ENCODE measurements at places on chromosomes 11 and 22. TPM values are rescaled to one million over a fixed set of nuclear protein-coding genes. Genes with fewer than 3 reads are reported as not detected.

Gene PDE2A
- polyA plus RNA-seq = 6.6 TPM

Gene OR52A1
- not detected for polyA plus RNA-seq

Gene VPREB1
- polyA plus RNA-seq = not detected

Gene PRR33
- 0.49 TPM for polyA plus RNA-seq

GRCh38 chr11:90635151-90635550 lies 412.3 kb upstream of the CHORDC1 start:
- H3K4me1 ChIP-seq = no peaks in the 10 kb centered on the region
- no peaks in the 10 kb centered on the region for H3K36me3 ChIP-seq
- H3K4me3 ChIP-seq = no peak overlapping the region
- H3K27me3 ChIP-seq = no peaks in the 10 kb centered on the region
- DNase-seq = no peak
- H3K27ac ChIP-seq = no peak overlapping the region

- H3K27ac ChIP-seq = no peak overlapping the region
- H3K36me3 ChIP-seq = no peaks in the 10 kb centered on the region
- DNase-seq = no peak
These were observed 24.5 kb upstream of the GNB1L start for GRCh38 chr22:19879246-19879570.

DNA sequence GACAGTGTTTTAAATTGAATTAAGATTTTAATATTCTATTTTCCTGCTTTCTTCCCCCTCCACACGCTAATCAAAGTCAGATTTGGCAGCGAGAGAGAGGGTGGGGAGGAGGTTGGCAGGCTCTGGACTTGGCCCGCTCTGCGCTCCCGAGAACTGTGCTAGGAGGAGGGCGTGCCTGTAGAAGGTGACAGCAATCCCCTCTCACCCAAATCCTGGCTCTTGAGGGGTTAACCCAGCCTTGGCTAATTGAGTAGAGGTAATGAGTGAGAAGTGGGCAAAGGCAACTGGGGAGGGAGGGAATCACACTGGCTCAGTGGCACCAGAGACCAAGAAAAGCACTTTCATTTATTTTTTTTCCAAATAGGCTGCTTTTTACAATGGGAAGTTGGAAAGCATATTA lies 42.2 kb downstream of the BUD13 start:
- peaks cover 17% of the 10 kb centered on the region for H3K27me3 ChIP-seq
- H3K27ac ChIP-seq = no peak overlapping the region
- no peaks in the 10 kb centered on the region for H3K36me3 ChIP-seq
- DNase-seq = peak; percentile 49
- no peak overlapping the region for H3K4me3 ChIP-seq

GRCh38 chr11:95262994-95263765 lies 32.2 kb upstream of the SESN3 start:
- peaks cover 4% of the 10 kb centered on the region for H3K4me1 ChIP-seq
- no peak for DNase-seq
- no peak overlapping the region for H3K4me3 ChIP-seq
- H3K36me3 ChIP-seq = no peaks in the 10 kb centered on the region
- no peak overlapping the region for H3K27ac ChIP-seq

DNA sequence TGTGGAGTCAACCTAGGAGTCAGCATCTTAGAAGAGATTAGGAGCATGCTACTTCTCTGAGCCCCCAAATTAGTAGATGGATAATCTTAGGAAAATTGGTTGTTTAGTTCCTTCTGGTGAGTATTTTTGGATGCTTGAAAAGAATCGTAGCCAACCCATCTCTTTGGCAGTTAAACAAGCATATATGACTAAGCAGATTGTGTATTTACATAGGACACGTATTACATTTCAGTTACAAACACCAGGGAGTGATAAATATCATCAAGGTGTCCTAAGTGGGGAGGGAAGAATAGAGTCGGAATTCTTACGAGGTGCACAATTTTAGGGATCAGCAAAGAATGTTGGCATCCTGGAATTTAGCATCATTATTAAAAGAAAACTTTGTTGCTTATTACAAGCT lies 13.5 kb downstream of the PLET1 start:
- no peaks in the 10 kb centered on the region for H3K27me3 ChIP-seq
- DNase-seq = no peak
- no peaks in the 10 kb centered on the region for H3K36me3 ChIP-seq
- H3K4me1 ChIP-seq = no peaks in the 10 kb centered on the region
- H3K4me3 ChIP-seq = no peak overlapping the region

DNA sequence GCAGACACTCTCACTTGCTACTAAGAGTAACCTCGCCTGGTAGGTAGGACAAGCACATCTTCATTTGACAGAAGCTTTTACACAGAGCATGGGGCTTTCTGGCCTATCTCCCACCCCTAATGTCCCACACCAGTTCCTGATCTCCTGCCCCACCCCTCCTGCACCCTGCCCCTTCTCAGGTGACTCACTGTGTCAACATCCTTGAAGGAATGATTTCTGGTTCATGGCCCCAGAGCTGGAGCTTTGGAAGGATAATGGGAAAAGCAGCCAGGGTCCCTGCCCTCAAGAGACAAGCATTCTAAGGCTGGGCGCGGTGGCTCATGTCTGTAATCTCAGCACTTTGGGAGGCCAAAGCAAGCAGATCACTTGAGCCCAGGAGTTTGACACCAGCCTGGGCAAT lies 47.2 kb downstream of the LRFN4 start:
- peaks cover 13% of the 10 kb centered on the region for H3K4me1 ChIP-seq
- peak; percentile 63 for DNase-seq
- no peaks in the 10 kb centered on the region for H3K36me3 ChIP-seq
- H3K4me3 ChIP-seq = no peak overlapping the region
- no peaks in the 10 kb centered on the region for H3K27me3 ChIP-seq

DNA sequence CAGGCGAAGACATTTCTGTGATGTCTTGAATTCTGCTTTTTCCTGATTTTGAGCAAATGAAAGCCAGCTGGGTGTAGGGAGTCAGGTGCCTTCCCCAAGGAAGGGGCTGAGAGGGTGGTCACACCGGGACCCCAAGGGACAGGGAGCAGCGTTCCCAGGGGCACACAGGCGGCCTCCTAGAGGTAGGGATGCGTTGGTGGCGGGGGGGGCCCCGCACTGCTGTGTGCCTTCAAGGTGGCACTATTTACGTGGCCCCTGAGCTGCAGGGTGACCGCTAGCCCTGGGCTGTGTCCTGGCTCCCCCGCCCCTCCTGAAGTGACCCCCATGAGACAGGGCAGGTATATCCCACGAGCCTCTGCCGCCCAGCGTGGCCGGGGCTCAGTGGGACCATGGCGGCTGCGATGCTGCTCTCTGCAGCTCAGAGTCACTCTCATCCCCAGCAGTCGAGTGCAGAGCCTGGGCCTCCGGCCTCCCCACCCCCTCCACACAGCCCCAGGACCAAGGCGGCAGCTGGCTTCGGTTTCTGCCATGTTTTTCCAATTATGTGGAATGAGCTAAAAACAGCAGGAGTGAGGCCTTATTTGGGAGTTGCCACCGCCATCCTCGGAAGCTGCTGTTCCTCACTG lies 60.9 kb downstream of the LRP5 start:
- no peaks in the 10 kb centered on the region for H3K36me3 ChIP-seq
- no peak for DNase-seq
- H3K4me1 ChIP-seq = peaks cover 3% of the 10 kb centered on the region
- no peak overlapping the region for H3K4me3 ChIP-seq

DNA sequence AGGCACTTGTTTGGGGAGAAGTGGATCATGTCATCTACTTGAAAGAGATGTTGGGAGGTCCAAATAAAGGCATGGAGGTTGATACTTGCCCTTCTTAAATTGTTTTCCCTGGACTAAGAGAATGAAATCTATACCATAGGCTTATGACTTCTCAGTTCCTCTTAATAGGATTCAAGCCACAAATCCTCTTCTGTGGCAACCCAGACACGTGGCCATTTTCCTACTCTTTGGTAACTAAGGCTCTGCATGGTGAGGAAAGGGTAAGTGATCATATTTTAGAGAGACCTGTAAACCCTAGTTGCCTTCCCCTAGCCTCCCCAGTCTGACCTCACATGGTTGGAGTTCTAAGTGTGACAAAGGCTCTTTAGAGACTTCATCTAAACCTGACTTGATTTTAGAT lies 72.9 kb upstream of the CD44 start:
- no peaks in the 10 kb centered on the region for H3K27me3 ChIP-seq
- H3K36me3 ChIP-seq = no peaks in the 10 kb centered on the region
- H3K4me1 ChIP-seq = no peaks in the 10 kb centered on the region
- no peak overlapping the region for H3K4me3 ChIP-seq

GRCh38 chr11:9607511-9607899 lies 34.0 kb downstream of the WEE1 start:
- no peak overlapping the region for H3K27ac ChIP-seq
- H3K4me1 ChIP-seq = peaks cover 9% of the 10 kb centered on the region
- no peak for DNase-seq
- no peaks in the 10 kb centered on the region for H3K36me3 ChIP-seq
- H3K4me3 ChIP-seq = no peak overlapping the region
- H3K27me3 ChIP-seq = peaks cover 2% of the 10 kb centered on the region

DNA sequence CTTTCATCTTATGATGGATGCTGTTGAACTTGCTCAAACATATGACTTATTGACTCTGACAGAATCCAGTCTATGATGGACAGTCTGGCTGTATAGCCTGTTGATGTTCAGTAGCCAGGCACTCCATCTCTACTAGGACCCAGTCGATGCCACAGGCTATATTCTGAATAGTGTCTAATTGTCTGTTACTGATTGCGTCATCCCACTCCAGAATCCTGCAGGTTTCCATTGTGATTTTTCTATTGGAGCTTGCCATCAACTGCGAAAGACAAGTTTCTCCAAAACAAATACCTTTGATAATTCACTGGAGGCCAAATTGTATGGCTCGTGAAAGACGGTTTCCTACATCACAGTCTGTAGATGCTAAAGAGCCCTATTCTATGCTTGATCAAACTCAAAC lies 481.7 kb upstream of the CHORDC1 start:
- H3K36me3 ChIP-seq = no peaks in the 10 kb centered on the region
- H3K4me3 ChIP-seq = no peak overlapping the region
- DNase-seq = no peak
- H3K27me3 ChIP-seq = no peaks in the 10 kb centered on the region
- H3K4me1 ChIP-seq = no peaks in the 10 kb centered on the region
- no peak overlapping the region for H3K27ac ChIP-seq

DNA sequence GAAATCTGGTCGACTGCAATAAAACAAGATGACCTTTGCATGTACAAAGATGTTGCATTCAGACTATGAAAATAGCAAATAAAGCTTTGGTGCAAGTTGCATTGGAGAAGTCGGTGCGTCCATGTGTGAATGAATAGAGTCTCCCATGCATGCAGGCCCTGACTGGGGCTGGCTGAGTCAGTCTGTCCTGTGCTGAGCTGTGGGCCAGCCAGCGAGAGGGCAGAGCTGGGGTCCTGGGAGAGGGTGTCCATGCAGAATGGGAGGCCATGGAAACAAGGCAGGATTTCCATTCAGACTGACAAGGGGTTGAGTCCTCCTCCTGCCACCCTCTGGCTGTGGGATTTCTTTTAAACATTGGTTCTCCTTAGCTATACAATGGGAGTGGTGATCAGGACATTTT lies 2.3 kb upstream of the CRYBB3 start:
- no peaks in the 10 kb centered on the region for H3K4me1 ChIP-seq
- no peaks in the 10 kb centered on the region for H3K27me3 ChIP-seq
- no peak overlapping the region for H3K4me3 ChIP-seq

DNA sequence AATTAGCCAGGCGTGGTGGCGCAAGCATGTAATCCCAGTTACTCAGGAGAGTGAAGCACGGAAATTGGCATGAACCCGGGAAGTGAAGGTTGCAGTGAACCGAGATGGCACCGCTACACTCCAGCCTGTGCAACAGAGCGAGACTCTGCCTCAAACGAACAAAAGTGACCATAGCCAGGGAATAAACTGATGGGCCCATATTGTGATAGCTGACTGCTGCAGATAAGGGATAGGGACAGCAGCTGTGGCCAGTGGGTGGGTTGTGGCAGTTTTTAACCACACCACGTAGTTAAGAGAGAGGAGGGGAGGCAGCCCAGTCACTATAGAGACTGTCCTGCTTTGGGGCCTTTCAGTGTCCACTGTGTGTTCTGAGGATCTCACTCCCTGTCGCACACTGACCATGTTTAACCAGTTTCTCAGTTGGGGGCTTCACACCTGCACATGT lies 58.9 kb downstream of the PISD start:
- no peaks in the 10 kb centered on the region for H3K27me3 ChIP-seq
- no peak for DNase-seq
- peaks cover 66% of the 10 kb centered on the region for H3K36me3 ChIP-seq
- H3K27ac ChIP-seq = no peak overlapping the region
- peaks cover 26% of the 10 kb centered on the region for H3K4me1 ChIP-seq

DNA sequence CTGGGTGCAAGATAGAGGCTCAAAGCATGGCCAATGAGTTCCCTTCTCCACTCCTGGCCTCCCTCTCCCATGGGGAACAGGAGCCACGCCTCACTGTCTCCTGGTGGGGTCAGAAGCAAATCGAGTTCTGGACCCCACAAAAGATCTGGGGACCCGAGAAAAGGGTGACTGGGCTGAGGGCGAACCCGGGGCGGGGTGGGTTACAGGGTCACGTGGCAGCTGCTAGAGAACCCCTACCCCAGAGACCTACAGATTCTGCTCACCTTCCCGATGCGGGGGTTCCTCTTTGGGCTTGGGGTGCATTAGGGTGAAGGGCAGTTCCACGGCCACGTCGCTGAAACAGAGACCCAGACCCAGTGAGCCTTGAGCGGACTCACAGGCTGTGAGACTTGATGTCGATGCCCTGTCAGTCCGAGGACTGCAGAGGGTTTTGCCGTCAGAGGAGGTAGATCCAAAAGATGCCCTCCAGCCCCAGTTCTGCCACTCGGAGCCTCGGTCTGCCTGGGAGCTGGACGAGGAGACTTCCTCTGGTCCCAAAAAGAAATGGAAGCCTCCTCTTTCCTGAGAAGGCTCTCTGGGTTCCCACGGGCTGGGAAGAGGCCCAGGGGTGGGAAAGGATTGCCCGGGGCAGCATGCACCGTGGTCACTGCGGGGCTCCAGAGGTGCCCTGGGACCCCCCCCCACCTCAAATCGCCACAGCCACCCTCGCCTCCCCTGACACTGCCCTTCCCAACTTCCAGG lies 28.2 kb downstream of the TPBGL start:
- no peak overlapping the region for H3K27ac ChIP-seq
- H3K4me3 ChIP-seq = no peak overlapping the region
- DNase-seq = no peak
- H3K4me1 ChIP-seq = no peaks in the 10 kb centered on the region

DNA sequence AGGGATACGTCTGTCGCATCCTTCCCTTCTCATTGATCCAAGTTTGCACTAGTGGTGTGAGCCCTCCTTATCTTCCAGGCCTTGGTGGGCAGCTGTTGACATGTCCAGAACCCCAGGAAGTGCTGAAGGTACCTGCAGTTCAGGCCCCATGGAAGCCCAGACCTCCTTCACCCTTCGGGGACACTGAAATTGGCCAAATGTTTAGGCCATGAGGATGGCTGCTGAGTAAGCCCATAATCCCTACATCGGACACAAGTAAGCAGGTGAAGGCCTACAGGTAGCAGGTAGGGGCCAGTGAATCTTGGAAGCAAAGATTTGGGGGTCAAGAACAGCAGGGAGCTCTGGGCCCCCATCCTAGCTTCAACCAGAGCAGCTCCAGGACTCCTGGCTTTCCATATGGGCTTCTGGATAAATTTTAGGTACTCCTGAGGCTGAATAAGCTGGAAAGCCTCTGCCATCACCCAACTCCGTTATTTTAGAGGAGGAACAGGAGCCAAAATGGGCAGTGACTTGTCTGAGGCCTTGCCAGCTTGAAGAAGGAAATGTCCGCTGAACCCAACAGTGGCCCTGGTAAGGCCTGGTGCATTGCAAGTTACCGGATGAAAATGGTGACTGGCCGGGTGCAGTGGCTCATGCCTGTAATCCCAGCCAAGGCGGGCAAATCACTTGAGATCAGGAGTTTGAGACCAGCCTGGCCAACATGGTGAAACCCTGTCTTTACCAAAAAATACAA lies 45.2 kb downstream of the MORC2 start:
- H3K4me1 ChIP-seq = no peaks in the 10 kb centered on the region
- no peak for DNase-seq
